ENCODE measurements at places on chromosomes 2 and 18.

GRCh38 chr2:98308068-98308467 lies 38.2 kb upstream of the CNGA3 start:
- DNase-seq: no peak

- no peak for DNase-seq
Measured at GRCh38 chr18:51399491-51400122, 202.1 kb upstream of the MEX3C start.

DNA sequence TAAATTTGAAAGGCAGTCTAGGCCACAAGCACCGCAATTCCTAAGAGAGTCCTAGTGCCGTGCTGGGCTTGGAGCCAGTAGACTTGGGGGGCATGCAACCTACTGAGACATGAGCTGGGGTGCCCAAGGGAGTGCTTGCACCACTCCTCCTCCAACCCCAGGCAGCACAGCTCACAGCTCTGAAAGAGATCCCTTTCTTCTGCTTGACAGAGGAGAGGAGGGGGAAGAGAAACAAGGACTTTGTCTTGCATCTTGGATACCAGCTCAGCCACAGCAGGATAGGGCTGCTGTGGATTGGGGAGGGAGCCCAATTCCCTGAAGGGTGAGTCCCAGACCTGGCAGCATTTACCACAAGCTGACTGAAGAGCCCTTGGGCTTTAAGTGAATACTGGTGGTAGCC lies 134.6 kb downstream of the TMEM131 start:
- no peak for DNase-seq

DNA sequence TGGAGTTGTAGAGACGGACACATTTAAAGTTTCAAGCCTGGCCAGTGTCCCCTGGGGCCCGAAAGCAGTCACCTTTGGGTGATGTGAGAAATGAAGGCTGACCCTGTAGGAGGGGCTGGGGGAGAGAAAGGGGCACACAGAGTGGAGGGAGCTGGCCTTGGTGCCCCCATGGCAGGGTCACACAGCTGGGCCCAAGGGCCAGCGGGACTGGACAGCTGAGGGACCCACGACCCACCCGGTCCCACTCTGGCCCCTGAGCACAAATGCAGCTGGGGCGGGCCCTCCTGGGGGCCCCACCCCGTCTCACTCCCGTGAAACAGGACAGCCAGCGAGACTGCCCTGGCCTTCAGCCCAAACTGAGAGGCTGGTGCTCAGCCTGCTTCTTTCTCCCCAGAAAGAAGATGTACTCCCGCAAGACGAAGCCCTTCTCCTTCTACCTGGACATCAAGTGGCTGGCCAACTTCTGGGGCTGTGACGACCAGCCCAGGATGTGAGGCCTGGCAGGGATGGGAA lies 6.1 kb downstream of the AGXT start:
- DNase-seq: no peak

- peak; percentile 29 for DNase-seq
Measured at GRCh38 chr2:207530160-207531031, 634 bp downstream of the CREB1 start.

DNA sequence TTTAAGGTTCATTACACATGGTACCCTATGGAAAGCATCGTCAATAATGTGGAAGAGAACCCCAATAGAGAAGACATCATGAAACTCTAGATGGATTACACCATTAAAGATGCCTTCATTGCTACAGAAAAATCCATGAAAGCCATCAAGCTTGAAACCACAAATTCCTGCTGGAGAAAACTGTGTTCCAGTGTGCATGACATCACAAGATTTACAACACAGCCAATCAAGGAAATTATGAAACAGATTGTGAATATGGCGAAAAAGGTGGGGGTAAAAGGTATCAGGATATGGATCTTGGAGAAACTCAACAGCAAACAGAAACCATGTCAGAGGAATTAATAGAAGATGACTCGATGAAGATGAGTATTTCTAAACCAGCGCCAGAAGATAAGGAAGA lies 200.0 kb downstream of the SLC4A10 start:
- no peak for DNase-seq

DNA sequence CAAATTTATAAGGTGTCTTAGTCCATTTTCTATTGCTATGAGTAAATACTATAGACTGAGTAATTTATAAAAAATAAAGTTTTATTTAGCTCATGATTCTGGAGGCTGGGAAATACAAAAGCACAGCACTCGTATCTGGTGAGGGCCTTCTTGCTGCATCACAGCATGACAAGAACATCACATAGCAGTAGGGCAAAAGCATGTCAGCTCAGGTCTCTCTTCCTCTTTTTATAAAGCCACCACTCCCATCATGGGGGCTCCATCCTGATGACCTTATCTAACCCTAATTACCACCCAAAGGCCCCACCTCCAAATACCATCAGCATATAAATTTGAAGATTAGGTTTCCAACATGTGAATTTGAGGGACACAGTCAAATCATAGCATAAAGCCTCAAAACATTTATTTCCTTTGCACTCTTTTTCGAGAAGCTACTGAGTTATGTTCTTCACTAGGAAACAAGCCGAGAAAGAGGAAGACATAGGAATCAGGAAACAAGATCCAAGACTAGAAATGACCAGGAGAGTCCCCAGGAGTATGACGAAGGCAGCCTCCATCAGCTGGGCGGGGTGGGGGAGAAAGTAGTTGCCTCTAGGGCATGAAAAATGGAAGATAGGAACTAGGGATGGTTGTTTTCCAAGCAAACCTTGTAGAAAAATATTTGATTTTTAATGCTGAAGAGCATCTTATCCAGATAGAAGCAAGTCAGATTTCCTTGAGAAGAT lies 24.1 kb upstream of the NABP1 start:
- no peak for DNase-seq

GRCh38 chr2:174125090-174125489 lies 123.2 kb downstream of the OLA1 start:
- no peak for DNase-seq

DNA sequence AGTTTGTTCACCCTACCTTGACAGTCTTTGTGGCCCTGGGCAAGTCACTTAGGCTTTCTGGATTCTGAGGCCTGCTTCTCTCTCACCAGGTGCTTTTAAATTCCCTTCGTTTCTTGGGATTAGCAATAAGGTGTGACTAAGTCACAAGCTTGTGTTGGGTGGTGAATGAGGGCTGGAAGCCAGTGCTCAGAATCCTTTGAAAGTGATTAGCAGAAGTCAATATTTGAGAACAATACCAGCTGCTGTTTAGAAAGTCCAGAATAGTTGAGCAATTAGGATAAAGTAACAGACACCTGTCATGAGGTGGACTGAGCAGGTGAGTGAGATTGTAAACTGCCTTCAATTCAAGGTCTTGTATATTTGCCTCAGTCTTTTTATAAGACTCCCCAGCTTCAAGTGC lies 19.3 kb upstream of the MGAT5 start:
- DNase-seq: no peak

- DNase-seq: no peak
Measured at GRCh38 chr2:205288686-205289085, 393.6 kb upstream of the NRP2 start.

DNA sequence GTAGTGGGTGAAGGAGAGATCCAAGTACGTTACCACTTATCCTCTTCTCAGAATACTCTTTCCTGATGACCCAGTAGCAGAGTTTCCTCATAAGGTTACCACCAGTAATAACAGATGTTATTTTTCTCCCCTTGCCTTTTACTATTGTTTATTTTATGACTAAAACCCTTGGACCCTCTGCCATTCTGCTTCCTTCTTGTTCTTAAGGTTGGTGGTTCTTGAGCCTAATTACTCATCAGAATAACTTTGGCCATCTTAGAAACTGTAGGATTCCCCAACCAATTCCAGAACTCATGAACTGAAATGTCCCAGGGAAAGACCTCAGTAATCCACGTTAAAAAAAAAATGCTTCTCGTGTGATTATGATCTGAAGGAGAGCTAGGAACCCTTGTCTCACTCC lies 64.9 kb downstream of the CHST9 start:
- DNase-seq: no peak

DNA sequence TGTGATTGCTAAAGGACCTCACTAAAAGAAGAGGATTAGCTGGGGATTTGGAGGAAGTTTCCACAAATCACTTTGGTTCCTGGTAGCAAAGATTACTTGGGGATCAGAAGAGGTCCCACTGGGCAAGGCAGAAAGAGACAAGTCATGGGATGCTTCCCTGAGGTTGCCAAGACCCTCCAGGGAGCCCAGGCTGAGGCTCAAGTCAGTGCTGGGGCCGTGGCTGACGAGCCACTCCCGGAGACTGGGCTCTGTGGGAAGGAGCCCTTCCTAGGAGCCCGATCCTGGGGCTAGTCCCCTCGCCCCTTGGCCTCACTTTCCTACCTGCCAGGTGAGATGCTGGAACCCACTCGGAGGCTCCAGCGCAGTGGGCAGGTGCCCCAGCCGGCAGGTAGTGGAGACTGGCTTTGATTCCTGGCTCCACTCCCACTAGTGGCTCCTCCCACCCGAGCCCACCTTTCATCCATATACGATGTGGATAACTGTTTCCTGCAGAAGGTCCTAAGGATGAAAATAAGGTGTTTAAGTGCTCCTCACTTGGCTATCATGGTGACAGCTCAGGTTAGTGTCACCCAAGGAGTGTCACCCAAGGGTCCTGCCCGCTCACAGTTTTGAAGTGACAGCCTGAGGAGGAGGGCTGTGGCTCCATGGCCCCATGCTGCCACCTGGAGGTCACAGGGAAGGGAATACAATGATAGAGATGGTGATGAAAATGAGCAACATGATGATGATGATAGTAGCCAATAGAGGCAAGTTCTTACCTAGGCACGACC lies 100.5 kb downstream of the CAPN13 start:
- DNase-seq: peak; percentile 46

DNA sequence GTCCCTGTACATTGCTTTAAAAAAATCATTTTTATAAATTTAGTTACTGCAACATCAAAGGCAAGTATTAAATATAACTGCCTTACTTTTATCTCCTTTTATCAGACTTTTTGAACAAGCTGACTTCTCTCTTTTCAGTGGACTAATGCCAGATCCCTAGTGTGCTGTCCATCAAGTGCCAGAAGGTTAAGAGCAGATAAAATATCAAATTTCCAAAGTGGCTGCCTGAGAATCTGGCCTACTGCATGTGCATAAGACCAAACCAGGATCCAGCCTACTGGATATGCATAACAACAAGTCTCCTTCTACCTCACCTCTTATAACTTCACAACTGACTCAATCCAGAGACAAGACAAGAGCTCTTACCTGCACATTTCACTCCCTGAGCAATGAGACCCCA lies 59.8 kb upstream of the CHRNA1 start:
- DNase-seq: no peak

- DNase-seq: no peak
Measured at GRCh38 chr2:15731889-15732271, 140.2 kb downstream of the DDX1 start.

DNA sequence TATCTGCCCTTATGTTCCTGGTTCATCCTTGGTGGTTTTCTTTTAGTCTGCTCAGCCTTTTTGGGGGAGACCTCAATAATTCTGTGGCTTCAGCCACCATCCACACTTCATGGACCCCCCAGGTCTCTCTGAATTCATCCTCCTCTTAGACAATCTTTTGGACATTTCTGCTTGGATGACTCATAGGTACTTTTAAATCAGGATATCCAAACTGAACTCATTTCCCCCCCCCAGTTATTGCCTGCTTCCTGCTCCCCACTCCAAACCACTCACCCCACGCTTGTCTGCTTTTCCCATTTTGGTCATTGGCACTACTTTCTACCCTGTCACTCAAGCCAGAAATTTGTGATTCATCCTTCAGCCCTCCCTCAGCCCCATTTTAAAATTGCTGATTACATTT lies 78.5 kb downstream of the TANC1 start:
- no peak for DNase-seq

- DNase-seq: no peak
Measured at GRCh38 chr2:203549406-203549805, 14.3 kb upstream of the RAPH1 start.

GRCh38 chr2:110832740-110833139 lies 100.4 kb downstream of the ACOXL start:
- DNase-seq: no peak

DNA sequence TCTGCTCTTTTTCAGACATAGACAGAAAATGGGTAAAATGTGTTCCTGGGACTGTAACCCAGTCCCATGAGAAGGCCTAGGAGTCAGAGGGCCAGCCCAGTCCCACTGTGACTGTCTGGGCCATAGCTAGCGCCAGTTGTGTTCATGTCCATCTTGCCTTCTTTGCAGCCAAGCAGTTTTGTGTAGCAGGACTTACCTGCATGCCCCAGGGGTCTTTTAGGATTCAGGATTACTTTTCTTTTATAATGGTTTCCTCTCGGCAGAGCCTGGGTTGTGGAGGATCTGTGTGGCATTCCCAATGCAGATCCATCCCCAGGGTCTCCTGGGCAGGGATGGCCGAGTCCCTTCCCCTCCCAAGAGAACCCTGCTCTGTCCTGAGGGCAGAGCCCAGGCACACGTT lies 90.8 kb downstream of the FHOD3 start:
- DNase-seq: no peak

- DNase-seq: no peak
Measured at GRCh38 chr2:73642338-73643018, at the start of gene NAT8. TSS of gene NAT8 (minus strand) at chr2:73642422. CDS start at chr2:73641628, 794 bp downstream.

DNA sequence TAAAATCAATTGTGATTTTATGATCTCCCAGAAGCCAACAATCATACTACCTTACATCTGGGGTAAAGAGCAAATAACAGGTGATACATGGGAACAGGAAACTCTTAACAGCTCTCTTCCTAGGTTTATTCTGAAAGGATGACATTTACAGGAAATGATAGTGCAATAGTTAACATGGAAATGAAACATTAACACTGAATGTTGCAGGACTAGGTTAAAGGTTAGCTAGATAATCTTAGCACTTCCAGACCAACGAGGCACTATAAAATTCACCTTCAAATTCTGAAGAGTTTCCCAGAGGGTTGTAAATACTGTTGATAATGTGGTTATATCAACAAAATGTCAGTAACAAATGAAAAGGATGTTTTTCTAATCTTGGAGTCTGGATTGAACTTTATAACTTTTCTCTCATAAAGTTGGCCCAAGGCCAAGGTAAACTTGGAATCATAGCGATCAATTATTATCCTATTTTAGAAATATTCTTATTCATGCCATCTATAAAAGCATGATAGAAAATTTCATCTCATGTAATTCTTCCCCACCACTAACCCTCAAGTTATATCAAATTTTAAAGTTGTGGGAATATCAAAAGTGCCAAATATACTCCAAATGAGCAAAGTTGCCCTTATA lies 32.9 kb upstream of the GCG start:
- no peak for DNase-seq

DNA sequence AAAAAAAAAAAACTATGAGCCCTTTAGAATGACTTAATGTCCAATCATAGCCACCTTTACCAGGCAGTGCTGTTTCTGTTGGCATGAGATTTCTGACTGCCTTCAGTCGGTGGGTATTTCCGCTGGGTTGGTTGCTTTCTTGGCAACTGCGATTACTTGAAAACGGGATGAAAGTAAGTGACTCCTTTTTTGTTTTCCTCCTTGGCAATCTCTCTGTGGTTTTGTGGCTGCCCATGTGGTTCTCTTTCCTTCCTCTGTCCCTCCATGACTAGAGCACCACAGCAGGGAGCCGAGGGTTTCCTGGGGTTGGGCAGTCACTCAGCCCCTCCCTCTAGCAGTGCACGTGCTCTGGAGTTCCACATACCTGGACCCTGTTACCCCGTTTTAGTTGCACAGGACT lies 112.1 kb downstream of the KLHL29 start:
- no peak for DNase-seq
